ENCODE measurements at places on chromosomes 7 and 10.

GRCh38 chr10:3468919-3469638 is 296.5 kb upstream of the PITRM1 start:
- DNase-seq, result peak; percentile 81

DNA sequence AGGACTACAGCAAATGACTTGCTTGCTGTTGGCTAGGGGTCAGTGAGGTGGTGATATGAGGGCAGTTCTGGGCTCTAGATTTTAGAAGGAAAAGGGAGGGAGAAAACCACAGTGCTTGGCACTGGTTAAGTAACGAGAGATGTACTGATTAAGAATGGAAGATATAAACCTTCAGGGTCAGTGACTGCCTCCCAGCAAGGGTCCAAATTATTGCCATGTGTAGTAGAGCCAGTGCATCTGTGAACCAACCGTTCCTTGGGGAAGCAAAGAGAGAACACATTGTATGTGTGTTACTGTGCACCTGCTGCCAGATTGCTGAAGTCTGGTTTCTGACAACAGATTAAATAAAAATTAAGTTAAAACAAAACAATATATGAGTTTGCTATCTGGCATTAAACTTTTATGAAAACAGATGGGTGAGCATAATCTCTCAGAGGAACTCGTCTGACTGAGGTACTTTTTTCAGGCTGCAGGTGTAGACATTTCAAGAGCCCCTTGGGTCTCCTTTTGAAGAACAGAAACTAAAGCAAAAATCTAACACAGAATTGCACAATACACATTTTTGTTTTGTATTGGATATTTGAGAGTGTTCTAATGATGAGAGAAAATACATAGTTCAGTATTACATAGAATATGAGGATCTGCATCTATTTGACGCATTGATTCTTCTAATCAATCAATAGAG is 1120.6 kb downstream of the SORCS3 start:
- DNase-seq, result no peak

DNA sequence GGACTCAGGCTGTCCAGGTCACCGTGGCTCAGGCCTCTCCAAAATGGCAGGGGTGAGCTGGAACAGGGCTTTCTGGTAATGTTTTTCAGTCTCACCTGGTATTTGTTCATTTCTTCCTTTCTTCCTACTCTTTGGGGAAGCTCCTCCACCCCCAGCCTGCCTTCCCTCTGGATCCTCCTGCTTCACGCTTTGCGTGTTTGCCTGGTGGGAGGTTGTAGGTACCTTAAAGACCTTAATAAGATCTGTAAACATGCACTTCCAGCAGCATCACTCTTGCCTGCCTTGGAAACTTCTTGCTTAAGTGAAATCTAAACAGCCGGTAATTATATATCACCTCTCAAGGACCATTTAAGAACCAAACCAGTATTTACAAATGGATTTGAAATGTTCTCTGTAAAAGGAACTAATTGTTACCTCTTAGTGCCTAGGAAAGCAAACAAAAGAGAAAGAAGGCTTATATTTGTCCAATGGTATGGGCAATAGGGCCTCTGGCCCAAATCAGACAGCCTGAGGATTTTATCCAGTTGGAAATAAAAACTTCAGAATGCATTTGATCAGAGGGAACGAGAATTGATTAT is 339.9 kb downstream of the CCSER2 start:
- no peak for DNase-seq

- DNase-seq, result no peak
These were observed 2.7 kb downstream of the CCDC136 start for GRCh38 chr7:128794436-128794835.

DNA sequence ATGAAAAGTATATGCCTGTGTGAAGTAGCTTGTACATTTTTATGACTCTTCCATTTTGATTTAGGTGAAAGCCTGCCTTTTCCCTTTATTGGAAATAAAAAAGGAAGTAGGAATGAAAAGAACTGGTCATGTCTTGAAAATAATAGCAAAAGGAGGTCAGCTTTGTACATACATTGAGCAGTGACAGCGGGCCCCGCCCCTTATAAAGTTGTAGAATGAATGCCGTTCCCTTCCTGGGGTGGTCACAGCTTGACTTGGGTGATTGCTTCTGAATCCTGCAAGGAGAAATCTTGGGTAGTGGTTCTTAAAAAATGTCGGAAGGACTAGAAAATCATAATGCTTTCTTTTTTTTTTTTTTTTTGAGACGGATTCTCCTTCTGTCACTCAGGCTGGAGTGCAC is 31.7 kb downstream of the CAMK1D start:
- DNase-seq, result no peak

- no peak for DNase-seq
These were observed 80.6 kb upstream of the C1QL3 start for GRCh38 chr10:16602104-16602775.

DNA sequence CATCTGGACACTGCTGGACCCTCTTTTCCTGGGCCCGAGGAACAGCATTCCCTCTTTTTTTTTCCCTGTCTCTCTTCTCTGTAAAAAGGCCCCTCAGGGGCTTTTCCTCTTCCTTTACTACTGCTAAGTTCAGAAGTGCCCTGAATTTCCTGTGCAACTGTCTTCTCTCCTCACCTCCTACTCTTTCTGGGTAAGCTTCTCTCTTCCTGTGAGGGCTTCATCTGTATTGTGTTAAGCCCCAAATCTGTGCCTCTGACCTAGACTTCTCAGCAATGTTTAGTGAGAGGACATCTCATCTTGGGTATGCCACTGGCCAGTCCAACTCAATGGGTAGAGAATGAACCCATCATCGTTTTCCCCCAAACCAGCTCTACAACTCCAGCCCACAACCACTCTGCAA is 174.2 kb downstream of the PTEN start:
- no peak for DNase-seq

DNA sequence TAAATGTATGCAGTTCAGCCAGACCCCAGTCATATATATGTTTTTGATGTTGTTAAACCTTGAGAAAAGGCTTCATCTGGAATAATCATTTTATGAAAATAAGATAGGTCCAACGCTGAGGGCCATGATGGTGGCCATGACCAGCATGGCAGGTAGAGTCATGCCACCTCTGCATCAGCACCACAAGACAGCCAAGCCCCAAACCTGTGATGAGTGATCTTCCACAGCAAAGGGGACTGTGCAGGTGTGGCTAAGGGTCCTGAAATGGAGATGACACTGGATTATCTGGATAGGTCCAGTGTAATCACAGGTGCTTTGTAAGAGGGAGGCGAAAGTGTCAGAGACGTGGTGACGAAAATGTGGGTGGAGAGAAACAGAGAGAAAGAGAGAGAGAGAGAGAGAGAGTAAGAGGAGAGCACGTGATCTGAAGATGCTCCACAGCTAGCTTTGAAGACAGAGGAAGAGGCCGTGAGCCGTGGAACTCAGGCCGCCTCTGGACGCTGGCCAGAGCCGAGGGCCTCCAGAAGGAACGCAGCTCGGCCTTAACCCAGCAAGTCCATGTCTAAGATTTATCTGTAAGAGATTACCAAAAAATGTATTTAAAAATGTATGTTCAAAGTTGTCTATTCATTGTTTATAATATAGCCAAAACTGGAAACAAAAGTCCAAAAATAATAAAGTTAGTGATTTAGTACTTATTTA is 304.4 kb upstream of the SHH start:
- no peak for DNase-seq

DNA sequence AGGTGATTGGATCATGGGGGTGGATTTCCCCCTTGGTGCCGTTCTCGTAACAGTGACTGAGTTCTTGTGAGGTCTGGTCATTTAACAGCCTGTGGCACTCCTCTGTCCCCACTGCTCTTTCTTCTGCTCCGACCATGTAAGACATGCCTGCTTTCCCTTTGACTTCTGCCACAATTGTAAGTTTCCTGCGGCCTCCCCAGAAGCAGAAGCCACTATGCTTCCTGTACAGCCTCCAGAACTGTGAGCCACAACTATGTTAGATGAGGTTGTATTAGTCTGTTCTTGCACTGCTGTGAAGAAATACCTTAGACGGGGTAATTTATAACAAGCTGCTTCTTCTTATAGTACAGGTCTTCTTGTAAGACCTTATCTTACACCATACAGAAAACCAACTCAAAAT is 241.7 kb upstream of the KLF14 start:
- DNase-seq, result no peak

- DNase-seq, result no peak
These were observed 94.2 kb upstream of the GPR26 start for GRCh38 chr10:123571978-123572377.

DNA sequence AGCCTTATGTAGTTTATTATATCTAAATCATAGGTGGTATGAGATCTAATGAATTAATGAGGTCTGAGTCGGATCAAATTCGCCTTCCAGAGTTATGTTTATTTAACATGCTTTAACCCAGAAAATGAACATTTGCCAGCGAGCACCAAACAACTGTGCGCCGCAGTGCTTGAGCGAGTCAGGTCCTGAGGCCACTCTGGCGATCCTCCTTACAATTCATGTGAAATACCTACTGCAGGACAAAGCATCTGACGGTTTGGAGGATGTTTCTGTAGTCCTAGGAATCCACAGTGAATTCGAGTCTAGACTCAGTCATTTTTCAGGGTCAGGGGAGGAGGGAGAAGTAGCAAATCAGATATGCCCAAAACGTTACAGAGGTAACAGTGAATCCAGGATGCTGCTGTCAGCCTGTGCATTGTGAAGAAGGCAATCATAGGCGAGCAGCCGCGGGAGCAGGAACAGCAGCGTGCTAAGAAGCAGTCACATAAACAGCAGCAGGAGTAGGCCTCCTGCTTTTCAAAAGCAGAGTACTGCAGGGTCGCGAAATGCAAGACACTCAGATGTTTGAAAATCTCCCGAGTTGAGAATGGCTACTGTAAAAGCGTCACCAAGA is 120.2 kb downstream of the CACNB2 start:
- DNase-seq, result no peak

DNA sequence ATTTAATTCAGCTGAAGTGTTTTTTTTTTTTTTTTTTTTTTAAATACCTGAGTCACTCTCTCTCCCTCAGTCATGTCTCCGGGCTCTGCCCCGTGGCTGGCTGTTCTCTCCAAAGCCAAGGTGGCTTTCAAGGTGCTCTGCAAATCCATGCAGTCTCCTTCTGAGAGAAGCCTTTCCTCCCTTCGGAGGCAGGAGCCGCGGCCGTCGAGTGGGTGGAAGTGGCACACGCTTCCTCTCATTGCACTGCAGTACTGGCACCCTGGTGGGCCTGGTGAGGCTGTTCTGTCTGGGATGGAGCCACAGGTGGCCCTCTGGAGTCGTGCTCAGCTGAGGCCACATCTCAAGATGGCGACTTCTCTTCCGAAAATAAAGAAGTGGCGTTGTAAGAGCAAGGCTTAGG is 221.8 kb downstream of the GLRX3 start:
- DNase-seq, result no peak

GRCh38 chr10:60170250-60170649 is 219.4 kb downstream of the ANK3 start:
- no peak for DNase-seq

GRCh38 chr10:55881588-55881987 is 479.5 kb downstream of the ZWINT start:
- no peak for DNase-seq

DNA sequence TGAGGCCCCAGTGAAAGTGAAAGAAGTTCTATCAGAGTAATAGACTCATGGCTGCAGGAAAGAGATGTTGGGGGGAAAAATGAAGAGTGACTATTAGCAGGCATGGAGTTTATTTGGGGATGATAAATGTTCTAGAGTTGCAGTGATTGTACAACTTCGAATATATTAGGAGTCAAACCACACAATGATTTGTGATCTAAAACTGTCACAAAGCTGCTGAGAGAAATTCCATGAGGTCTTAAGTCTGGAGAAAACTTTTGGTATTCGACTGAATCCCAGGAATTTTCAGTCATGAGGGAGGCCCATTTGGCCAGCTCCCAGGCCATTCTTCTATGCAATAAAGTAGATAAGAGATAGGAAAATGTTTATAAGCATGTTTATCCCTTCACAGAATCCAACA is 55.9 kb upstream of the UNC5B start:
- DNase-seq, result no peak

- DNase-seq, result no peak
These were observed 4.4 kb downstream of the ZP3 start for GRCh38 chr7:76428868-76429805.

- no peak for DNase-seq
These were observed 12.5 kb upstream of the TSPAN15 start for GRCh38 chr10:69438536-69439349.

DNA sequence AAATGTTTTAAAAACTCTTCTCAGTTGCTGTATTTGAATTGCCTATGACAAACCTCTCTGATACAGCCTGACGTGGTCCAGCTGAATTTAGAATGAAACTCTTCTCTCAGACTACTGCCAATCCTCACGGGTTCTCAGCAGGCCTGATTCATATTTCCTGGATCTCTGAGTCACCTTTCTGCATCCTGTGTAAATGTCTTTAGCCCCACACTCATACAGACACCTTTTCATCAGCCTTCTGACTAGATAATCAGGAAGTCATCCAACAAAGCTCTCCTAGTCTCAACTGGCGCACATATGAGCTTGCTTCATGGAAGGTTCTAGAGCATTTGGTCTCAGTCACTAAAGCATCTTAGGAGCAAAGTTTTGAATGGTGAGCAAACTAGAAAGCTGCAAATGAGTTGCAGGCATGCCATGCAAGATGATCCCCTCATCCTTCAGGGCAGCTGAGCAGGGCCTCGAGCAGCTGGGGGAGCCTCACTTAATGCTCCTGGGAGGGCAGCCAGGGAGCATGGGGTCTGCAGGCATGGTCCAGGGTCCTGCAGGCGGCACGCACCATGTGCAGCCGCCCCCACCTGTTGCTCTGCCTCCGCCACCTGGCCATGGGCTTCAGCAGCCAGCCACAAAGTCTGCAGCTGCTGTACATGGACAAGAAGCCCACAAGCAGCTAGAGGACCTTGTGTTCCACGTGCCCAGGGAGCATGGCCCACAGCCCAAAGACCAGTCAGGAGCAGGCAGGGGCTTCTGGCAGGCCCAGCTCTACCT is 182.8 kb downstream of the ARHGAP12 start:
- DNase-seq, result peak; percentile 72

DNA sequence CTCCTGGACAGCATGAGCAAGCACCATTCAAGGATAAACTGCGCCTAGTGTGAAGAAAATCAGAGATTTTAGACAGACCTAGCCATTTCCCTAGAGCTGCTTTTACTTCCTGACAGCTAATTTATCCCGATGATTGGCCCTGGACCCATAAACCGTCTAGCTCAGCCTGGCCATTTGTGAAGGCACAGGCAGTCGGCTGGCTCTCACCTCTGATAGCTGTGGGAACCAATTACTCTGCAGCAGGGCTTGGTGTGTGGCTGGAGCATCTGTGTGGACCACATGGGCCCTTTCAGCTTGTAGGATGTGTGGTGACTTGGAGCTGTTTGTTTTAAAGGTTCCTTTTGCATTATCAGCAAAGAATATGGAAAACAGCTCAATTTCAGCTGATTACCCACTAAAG is 111.1 kb upstream of the NPY start:
- no peak for DNase-seq

GRCh38 chr7:36058020-36058592 is 94.9 kb upstream of the EEPD1 start:
- no peak for DNase-seq
